ENCODE measurements at places on chromosomes 4 and X.

DNA sequence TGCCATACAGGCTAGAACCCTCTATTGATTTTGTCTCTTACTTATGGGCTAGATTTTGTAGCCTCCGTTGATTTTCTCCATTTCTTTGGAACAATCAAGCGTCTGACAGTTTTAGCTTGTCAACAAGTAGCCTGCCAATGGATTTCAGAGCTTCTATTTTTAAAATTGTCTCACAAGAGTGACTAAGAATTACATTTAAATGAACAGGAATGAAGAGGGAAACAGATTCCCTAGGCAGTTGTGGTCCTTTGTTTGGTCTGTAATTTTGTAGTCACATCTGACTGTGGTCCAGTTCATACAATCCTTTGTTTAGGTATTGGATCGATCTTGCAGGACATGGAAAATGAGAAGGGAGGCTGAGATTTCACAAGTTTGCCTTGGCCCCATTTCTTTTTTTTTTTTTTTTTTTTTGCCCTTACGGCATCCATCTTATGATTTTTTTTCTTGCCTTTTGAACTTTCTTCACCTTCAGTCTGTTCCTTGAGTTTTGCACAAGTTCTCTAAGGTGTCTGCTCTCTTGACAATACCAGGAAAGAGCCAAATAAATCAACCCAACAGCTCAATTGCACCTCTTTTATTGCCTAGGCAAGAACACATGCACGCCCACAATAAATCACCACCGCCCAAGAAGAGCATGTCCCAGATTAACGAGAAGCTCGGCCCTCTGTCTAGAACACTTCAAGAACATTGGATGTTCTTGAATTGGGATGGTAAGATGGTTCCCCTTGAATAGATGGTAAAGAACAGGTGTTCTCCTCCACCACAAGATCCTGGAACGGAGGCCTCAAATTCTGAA, 86.5 kb upstream of the EGFL6 start:
- DNase-seq = no peak

- no peak for DNase-seq
These were observed 42.4 kb upstream of the MCF2 start for GRCh38 chrX:139750390-139750789.

GRCh38 chr4:6641164-6641970, 882 bp downstream of the MRFAP1 start:
- no peak for DNase-seq

- DNase-seq = no peak
These were observed 115.0 kb upstream of the INPP4B start for GRCh38 chr4:142960867-142961644.

GRCh38 chr4:32135642-32136041, 1415.5 kb downstream of the PCDH7 start:
- no peak for DNase-seq

GRCh38 chrX:129111081-129111798, 412.1 kb downstream of the SMARCA1 start:
- DNase-seq = no peak

DNA sequence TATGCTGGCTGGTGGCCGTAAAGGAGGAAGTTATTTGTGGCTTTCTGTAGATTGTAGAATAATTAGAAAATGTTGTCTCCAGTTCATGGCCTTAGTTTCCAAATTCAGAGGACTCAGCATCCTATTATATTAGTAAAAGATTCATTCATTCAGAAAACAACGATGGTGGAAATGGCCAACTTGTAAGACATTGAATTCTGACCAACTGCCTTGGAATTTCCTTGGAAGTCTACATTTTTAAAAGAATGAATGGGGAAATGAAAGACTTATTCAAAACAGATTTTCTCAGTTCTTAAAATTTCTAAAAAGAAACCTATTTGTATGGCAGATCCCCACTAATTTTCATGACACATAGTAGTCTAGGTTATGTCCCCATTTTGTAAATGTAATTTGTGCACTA, 561.5 kb downstream of the ANKRD50 start:
- DNase-seq = no peak

DNA sequence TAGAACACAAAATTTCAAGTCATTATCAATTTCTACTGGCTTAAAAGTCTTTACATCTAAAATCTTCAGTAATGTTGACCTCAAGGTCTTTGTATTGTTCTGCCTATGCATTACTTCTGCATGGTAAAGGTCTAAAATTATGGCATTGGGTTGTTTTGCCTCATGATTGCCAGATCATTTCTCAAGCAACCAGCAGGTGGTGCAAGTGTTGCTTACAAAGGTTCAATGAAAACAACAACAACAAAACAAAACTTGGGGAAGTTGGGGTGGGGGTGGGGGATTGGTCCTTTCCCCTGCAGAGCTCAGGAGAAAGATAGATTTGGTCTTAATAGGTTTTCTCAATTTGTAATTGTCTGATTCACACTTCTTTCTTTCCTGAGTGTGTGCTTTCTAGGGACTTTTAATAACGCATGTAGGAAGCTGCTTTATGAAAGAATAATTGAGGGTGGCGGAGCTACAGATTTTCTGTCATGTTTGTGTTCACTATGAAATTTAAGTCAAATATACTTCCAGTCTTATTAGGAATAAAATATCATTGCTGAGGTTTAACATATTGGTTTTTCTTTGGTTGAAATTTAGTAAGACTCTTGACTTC, 145.1 kb downstream of the COL4A5 start:
- no peak for DNase-seq

GRCh38 chr4:112152521-112152920, 7.3 kb downstream of the FAM241A start:
- no peak for DNase-seq

DNA sequence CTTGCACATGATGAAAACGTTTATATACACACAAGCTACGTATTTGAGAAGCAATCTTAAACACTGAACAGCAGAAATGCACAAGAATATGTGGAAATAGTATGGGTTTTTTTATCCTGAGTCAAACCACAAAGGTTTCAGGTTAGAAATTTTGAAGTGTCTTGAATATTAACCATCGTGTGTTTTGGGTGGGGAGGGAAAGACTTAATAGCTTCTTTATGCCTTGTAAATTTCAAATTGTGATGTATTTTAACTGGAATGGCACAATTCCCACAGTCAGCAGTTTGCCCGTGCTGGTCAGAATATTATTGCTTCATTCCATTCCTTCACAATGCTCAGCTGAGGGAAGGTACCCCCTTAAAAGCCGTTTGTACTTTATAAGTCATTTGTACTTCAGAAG, 67.4 kb upstream of the WDR1 start:
- peak; percentile 23 for DNase-seq

GRCh38 chrX:133391111-133391510, 24.2 kb downstream of the GPC4 start:
- DNase-seq = no peak

GRCh38 chr4:131288441-131288840, 1860.7 kb upstream of the PCDH10 start:
- no peak for DNase-seq

DNA sequence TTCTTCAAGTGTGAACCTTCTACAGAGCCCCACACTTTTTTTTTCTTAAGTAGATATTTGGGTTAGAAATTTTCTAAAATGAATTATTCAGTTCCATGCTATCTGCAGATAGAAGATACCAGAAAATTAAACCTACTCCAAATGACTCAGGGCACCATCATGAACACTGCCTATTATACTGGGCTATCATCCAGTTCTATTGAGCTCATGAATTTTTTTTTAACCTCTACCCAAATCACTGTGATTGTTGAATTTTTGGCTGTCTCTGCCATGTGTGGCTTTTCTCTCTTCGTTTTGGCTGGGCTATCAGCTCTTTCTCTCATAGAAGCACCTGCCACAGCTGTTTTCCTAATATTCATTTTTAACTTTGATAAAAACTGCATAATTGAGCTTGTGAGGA, 31.0 kb upstream of the SLC34A2 start:
- no peak for DNase-seq

DNA sequence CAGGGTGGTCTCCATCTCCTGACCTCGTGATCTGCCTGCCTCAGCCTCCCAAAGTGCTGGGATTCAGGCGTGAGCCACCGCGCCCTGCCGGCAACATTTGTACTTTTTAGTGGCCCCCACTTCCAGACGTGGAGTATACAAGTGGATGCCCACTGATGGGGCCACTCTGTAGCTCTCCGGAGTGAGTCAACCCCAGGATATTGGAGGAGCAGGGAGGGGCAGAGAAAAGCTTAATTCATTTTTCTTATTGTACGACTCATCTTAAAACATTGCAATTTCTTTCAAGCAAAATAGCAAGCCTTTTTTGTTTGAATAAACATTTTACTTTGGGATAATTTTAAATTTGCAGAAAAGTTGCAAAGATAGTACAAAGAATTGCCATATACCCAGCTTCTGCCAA, 34.6 kb downstream of the FAM9C start:
- no peak for DNase-seq

DNA sequence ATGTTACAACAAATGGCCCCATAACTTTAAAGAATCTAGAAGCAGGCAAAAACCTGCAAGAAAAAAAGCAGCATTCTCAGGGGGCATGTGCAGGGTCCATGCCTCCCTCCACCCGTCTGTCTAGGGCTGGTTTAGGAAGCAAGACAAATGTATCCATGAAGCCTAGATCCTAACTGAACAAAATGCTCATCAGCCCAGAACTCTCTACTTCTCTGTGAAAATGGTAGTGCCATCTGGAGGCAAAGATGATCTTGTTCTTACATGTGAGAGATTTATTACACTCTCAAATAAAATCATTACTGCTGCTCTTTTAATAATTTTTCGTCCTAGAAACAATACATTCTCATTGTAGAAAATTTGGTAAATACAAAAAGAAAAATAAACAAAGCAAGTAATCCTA, 26.7 kb downstream of the NR3C2 start:
- no peak for DNase-seq

DNA sequence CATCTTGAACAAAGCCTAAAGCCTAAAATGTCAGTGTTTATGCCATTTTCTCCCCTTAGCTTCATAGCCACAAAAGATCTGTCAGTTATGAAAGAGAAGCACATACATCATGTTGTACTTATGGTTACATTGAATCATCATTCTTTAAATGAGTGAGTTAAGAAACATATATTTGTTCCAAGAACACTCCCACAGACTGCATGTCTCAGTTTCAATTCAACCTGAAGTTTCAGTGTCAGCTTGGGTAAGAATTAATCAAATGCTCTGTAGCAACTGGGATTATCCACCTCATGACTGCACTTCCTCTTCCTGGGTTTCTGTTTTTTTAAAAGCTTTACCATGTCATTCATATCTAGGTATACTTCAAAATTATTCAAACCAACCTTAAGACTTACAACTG, 3.9 kb upstream of the TMPRSS11B start:
- DNase-seq = no peak

DNA sequence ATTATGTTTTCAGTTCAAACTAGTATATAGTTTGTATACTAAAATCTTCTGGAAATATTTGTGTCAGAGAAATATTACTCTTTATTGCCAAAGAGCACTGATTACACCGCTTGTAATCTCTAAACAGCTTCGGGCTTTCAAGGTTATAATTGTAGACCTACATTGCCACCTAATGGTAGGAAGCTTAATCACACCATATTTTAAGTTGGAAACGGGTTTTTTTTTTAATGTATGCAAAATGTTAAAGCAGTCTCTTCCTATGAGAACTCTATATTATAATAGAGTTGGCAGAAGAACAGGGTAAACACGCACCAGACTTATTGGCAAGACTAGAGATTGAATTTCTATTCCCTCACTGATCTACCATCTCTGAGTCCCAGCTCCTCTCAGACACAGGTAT, 19.5 kb upstream of the NFXL1 start:
- peak; percentile 63 for DNase-seq

GRCh38 chr4:21888195-21888976, 60.2 kb downstream of the KCNIP4 start:
- no peak for DNase-seq

All from AML-193 (cell line).